ENCODE measurements at places on chromosomes 4 and X.

DNA sequence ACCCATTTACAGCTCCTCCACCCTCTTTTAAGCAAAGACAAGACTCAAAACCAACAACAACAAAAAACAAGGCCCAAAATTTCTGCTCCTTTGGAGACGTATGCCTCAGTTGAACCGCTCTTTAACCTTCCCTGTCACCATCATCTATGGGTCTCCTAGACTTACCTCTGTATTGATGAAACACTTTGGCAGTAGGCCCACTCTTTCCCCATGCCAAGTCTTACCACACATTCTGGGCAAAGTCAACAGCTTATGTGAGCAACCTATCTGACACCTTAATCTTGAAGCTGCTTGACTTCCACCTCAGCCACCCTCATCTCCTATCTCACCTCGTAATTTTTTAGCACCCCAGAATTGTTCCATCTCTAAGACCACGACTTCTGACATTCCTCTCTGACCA, 99.7 kb upstream of the CXorf66 start:
- no peak for DNase-seq

GRCh38 chrX:20374450-20374849, 107.7 kb upstream of the RPS6KA3 start:
- DNase-seq, result no peak

- no peak for DNase-seq
These were observed 17.0 kb downstream of the MTHFD2L start for GRCh38 chr4:74174941-74175340.

DNA sequence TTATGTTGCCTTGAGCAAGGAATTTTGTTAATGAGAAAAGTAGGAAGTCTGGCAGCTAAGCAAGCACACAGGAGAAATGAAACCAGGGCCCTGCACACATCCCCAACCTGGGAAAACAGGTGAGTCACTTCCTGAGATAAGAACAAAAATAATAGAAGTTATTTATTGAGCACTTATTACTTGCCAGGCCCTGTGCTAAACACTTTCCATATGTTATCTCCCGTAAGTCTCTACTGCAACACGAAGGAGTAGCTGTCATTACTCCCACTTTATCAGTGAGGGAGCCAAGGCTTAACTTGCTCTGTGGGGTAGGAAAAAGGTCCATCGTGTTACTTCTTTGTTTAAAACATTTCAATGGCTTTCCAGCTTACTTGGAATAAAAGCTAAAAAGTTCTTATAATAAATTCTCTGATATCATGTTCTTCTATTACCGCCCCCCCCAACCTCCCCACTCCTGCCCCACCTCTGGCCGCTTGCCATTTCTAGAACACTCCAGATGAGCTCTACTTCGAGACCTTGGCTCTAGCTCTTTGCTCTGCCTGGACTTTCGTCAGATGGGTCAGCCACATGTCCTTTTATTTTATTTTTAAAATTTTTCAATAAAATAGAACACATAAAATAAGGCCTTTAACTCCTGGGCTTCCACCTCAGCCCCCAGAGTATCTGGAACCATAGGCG, 36.3 kb upstream of the PLAC8 start:
- DNase-seq, result no peak

DNA sequence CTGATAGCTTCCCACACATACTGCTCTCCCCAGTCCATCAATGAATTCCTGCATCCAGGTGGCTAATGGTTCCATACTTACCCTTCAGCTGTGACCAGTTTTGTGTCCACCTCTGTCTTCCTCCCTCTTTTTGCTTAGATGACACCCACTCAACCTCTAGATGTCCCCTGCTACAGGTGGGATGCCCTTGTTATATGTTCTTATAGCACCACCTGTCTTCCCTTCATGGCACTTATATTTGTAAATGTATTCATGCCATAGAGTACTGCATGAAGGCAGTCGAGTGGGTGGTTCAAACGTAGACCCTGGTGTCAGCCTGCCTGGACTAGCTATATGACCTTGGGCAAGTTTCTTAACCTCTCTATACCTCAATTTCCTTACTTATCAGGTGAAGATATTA, 6.5 kb upstream of the USP46 start:
- no peak for DNase-seq

DNA sequence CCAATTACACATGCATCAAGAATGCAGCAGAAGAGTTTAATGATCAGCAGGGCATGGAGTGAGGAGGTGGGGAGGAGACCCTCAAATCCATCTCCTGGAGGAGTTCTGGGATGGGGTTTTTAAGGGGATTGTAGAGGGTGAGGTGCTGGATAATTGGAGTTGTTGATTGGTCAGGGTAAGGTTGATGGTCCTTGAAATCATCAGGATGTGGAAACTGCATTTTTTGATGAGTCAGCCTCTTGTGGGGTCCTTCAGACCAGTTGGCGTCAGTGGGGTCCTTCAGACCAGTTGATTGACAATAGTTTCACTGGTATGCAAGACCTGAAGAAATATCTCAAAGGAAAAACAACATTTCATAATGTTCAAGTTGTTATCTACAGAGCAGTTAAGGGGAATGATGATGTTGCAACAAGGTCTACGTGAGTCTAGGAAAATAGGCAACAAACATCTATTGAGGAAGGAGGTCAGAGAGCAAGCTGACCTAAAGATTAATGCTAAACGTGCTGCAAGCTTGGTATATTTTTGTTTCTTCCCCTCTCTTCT, 88.3 kb downstream of the NRK start:
- no peak for DNase-seq
